NCI-H1417 treated with DMSO at 0.1 percent for 48 hours (cell line): ENCODE measurements at places on chromosomes 11 and 22.

GRCh38 chr11:70031631-70032469 lies 46.3 kb upstream of the ANO1 start:
- DNase-seq = no peak

DNA sequence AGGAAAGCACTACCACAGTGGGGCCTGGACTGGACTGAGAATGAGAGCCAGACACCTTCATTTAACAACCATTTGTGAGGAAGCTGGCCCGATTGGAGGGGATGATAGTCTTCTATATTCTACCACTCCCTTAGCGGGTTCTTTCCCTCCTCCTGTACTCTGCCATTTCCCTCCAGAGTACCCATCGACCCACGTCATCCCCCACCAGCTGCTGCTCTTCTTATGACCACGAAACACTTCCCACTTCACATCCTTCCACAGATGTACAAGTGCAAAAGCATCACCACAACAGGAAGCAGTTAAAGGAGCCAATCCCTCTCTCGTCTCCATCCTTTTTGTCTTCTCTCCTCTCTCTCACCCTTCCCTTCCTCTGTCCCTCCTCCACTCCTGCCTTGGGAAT lies 18.0 kb upstream of the UBASH3B start:
- no peak for DNase-seq

GRCh38 chr11:14386895-14387480 lies 28.0 kb upstream of the RRAS2 start:
- DNase-seq = no peak

DNA sequence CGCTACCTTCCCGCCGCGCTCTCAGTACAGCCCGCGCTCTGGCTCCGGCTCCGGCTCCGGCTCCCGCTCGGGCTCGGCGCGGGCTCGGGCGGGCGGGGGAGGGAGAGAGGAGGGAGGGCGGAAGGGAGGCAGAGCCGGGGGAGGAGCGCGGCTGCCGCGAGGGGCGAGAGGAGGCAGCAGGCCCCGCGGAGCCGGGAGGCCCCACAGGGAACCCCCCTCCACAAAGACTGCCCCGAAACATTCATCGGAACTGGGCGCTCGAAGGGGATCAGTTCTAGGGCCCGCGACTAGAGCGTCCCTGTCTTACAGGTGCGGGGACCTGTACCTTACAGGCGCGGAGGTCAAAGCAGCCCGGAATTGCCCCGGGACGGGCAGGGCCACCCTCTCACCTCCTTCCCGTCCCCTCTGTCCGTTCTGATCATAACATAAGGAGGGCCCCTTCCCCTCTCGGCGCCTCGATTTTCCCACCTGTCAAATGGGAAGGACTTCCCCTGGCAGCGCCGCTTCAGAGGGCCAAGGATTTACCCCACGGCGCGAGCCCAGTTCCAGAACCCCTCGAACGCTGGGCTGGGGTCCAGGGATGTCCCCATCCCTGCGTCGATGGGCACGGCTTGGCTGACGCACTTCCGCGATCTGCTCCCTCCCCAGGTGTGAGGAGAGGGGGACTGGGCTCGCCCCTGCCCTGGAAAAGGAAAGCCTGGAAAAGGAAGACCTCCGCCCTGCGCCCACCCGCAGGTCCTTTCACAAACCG lies at the start of gene SHISA8:
TSS of gene SHISA8 (minus strand) at position 40 of the 751 bp plus-strand sequence. CDS start 407 bp downstream, outside the sequence.
- DNase-seq = no peak

DNA sequence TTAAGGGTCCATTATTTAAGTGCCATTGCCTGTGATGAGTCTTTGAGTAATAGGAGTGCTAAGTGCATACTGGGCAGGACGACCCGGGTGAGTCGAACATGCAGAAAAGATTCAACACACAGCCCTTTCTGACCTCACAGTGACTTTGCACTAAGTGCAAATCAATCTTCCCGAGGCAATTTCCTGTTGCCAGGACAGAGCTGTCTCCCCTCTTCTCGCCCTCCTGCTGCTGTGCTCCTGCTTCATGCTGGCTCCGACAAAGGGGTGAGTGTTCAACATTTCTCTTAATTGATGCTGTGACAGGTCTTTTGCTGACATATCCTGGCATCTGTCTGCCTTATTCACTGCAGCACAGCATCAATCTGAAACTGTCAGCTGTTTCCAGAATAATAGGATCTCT lies 42.0 kb downstream of the MCHR1 start:
- peak; percentile 89 for DNase-seq

GRCh38 chr22:17878186-17878694 lies 104.0 kb upstream of the BID start:
- DNase-seq = no peak

DNA sequence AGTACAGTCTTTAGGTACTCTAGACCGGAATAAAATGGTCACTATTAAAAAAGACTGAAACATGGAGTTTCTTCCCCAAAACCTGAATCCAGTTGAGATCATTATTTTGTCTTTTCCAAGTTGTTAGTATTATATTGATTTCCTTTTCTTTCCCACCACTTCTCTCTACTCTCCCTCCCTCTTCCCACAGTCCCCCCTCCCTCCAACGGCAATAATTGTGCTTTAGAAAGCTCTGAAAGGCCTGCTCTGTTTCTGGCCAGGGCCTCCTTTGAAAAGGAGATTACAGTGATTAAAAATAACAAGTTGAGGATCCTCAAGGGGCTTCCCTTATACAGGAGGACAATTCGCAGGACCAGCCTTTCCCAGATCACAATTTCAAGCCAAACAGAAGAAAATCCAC lies 3.5 kb downstream of the SPON1 start:
- DNase-seq = no peak

- no peak for DNase-seq
Measured at GRCh38 chr22:45612451-45612901, 59.2 kb upstream of the ATXN10 start.

DNA sequence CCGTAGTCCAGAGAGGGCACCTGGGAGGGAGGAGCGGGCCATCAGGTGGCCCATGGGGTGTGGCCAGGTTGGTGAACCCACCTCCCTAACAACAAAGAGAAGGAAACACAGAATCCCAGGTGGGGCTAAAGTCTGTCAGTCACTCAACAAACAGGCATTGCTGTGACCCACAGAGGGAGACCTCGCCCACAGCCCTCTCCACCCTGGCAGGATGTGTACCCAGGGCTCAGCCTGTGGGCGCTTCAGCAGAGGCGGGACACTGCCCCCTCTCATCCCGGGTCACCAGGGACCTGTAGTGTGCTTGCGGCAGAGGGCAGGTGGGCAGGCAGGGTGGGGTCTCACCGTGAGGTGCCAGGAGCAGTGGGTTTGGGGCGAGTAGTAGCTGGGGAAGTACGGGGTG lies 25.1 kb downstream of the TMPRSS6 start:
- no peak for DNase-seq
